Right renal pelvis (tissue), 4 donors: ENCODE measurements at places on chromosomes 2 and 18.

DNA sequence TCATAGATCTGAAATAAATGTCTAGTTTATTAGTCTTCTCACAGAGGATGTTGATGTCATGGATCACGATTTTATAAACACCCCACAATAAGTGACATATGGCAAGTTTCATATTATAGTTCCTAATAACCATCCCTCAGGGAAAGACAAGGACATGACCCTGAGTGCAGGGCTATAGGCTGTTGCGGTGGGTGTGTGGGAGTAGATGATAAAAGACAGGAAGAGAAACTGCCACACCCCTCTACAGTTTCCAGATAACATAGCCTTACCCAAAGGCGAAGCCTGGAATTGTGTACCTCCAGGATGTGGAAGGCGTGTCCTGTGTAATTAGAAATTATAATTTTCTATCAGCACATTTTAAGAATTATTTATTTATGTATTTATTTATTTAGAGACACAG, 2.4 kb upstream of the NEDD4L start:
- DNase-seq: no peak

GRCh38 chr2:112758711-112759110, 5.7 kb downstream of the CKAP2L start:
- no peak for DNase-seq

DNA sequence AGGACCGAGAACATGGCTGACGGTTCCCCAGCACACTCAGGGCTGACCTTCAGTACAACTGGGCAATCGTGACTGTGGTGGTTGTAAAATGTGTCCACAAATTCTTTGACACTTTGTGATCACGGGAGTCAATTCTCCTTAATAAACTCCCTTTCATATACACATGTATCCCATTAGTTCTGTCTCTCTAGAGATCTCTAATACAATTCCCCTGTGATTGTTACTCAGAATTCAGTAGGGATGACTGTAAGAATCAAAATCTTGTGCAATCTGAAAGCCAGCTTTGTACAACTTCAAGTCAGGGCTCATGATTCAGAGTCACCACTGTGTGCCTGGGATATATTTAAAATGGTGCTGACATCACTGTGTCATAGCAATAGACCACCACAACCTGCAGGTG, 89.5 kb upstream of the LMAN1 start:
- no peak for DNase-seq

GRCh38 chr2:48315896-48316194, 214.1 kb upstream of the STON1 start:
- DNase-seq: peak; percentile 22

- DNase-seq: no peak
Observed at GRCh38 chr2:217827430-217828201, 175.2 kb downstream of the TNS1 start.

DNA sequence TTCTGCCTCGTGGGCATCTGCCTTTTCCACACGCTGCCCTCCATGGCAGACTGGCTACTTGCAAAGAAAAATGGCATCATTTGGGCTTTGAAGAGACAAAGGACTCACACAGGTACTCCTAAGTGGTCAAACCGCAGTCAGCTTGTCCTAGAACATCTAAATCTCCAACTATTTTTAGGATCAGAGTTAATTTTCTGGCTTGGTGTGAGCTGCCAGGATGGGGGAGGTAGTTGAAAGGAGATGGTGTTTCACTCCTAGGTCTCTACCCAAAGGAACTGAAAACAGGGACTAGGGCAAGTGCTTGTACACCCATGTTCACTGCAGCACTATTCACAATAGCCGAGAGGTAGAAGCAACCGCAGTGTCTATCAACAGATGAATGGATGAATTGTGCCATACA, 107.9 kb upstream of the ATL2 start:
- DNase-seq: no peak

DNA sequence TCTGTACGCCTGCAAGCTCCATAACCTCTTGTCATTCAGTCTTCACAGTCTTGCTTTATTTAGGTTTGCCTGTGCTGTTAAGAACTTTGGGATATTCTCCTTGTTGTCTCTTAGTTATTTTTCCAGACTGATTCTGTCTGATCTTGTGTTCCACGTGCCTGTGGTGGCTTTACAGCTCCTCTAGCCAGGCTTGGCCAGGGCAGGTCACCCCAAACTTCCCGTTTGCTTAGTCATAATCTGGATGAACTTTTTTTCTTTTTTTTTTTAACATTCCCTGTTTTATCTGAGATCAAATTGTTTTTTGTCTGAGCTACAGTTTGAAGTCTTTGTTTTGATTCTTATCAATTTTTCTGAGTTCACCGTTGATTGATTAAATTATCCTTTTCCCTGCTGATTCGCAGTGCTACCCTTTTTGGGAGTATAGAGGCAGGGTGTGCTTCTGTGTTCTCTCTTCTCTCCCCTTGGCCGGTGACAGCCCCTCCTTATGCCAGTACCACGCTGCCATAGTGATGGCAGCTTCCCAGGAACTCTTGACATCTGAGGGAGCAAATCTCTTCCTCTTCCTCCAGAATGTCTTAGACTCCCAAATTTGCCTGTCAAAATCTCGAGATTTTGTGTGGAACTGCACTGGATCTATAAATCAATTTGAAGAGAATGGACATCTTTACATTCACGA, 2.5 kb downstream of the SP100 start:
- DNase-seq: no peak

- no peak for DNase-seq
Observed at GRCh38 chr2:173451118-173451517, 96.4 kb downstream of the CDCA7 start.

GRCh38 chr2:218999021-218999880, 6.0 kb upstream of the CRYBA2 start:
- no peak for DNase-seq

DNA sequence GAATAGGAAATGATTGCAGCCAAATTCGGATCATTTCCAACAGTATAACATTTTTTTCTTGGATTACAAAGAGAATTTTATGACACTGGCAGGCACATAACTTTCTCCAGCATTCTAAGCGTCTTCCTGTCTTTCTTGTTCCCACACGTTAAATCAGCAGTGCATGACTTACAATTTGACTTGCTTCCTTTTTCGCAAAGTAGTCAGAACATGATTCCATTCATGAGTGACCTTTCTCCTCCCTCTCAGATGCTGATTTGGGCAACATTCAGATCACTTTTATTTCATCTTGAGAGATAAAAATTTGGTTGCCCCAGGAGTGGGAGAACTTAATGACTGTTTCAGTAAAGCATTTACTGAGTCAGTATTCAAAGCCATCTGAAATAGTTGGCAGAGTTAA, 858.7 kb upstream of the ACVR2A start:
- DNase-seq: peak; percentile 16

- DNase-seq: no peak
Observed at GRCh38 chr2:158221063-158222020, 119.7 kb downstream of the UPP2 start.

- DNase-seq: no peak
Observed at GRCh38 chr2:75361486-75361885, 162.2 kb upstream of the TACR1 start.

GRCh38 chr2:207501802-207502576, 27.8 kb upstream of the CREB1 start:
- no peak for DNase-seq

GRCh38 chr2:69196327-69197117, 183.5 kb downstream of the ANTXR1 start:
- no peak for DNase-seq

- DNase-seq: no peak
Observed at GRCh38 chr2:113910110-113910717, 20.3 kb downstream of the ACTR3 start.

DNA sequence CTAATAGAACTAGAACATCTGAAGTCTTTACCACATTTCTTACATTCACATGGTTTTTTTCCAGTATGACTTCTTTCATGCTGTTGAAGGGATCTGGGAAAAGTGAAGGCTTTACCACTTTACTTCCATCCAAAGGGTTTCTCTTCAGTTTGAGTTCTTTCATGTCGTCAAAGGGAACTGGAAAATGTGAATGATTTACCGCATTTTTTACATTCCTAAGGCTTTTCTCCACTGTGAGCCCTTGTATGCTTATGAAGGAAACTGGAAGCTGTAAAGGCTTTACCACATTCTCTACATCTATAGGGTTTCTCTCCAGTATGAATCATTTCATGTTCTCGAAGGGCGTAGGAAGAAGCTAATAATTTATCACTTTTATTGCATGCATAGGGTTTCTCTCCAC, 46.7 kb downstream of the NBEAL1 start:
- peak; percentile 33 for DNase-seq

DNA sequence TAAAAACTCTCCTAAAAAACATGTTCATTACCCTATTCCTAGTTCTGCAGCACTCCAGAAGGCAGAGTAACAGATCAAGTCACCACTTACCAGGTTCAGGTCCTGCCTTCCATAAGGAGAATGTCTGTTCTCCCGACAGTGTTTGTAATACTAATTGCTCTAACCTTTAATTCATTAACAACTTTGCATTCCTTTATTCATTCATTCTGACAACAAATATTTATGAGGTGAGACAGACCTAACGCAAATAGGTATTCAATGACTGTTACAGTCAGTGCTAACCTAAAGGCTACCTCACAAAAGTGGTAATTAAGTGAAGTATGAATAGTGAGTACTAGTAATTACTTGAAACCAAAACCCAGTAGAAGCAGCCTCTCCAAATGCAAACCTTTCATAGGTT, 224.0 kb downstream of the AFF3 start:
- DNase-seq: no peak

DNA sequence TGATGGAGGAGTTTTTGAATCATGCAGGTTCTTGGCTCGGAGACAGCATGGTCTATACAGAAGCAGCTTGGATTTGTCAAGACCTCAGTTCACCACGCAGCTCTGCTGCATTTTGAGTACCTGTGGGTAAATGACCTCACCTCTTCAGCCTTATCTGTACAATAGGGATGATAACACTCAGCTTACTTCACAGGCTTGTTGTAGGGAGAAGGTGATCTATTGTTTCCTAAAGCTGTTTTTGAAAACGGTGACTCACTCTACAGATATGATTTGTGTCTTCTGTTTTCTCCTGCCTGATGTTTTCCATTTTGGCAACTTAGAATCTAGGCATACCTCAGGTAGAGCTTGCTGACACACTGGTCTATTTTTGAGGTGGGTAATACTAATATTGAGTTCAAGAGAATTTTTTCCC, 80.3 kb downstream of the FMNL2 start:
- no peak for DNase-seq

DNA sequence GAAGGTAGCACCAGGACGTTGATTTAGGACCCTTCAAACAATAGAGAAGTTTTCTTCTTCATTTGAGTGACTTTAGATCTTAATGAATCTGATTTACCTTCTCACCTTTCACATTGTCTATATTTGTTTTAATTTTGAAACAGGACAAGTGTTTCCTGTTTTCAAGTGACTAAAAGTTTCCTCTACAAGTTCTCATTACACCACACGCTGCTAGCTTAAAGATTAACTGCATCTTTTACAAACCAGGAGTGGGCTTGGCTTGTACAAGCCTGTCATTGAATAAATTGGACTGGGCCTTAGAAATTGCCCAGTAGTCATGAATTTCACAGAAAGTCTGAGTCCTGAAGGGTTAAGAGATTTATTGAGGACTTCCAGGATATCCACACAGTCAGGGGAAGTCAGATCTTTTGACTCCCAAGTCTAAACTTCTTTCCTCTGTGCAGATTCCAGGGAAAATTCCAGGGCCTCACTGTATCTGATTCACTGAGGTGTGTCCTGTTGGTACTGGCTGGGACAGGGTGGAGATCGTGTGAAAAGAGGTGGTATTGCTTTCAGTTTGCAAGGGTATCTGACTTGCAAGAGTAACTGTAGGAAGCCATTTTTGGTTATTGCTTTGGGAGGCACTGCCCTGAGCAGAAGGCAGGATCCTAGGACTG, 3.4 kb downstream of the SGPP2 start:
- DNase-seq: no peak

GRCh38 chr2:210558708-210559107, 2.3 kb downstream of the CPS1 start:
- DNase-seq: no peak

GRCh38 chr2:28233164-28233676, 159.4 kb upstream of the FOSL2 start:
- no peak for DNase-seq

DNA sequence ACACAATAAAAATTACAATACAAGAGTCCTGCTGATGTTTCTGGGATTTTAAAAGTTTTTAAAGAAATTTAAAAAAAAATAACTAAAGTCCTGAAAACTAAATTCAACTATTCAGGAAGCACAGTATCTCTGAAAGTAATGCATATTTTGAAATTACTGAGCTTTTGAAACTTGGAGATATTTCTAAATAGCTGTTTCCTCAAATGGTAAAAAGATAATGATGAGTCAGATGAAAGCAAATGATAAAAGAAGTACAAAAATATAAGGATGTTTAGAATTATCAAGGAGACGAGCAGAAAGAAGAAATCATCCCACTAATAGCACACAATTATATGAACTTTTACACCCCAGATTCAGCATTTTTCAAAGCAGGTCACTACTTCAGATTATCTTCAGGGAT, 90.2 kb upstream of the SLC25A52 start:
- DNase-seq: no peak

- no peak for DNase-seq
Observed at GRCh38 chr2:176642074-176642473, 372.8 kb downstream of the MTX2 start.

- no peak for DNase-seq
Observed at GRCh38 chr2:54194761-54195750, 61.0 kb downstream of the TSPYL6 start.

DNA sequence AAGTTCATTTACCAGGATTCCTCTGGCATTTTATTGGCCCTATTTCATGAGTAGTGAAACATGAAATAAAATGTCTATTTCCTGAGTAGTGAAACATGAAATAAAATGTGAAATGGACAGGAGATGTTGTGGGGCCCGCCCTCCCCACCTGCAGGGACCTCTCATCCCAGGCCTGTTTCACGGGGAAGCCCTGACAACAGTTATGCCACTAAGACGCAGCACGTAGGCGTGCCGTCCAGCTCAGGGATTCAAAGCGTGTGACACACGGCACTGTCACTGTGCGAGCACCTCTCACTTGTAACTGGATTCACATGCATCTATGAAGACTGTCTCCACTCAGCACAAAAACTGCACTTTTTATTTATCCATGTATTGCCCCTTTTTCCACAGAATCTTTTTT, 83.4 kb upstream of the SNTG2 start:
- no peak for DNase-seq

GRCh38 chr18:29096079-29096770, 919.3 kb upstream of the CDH2 start:
- no peak for DNase-seq

GRCh38 chr2:109345091-109345490, 216.1 kb downstream of the SH3RF3 start:
- DNase-seq: no peak

DNA sequence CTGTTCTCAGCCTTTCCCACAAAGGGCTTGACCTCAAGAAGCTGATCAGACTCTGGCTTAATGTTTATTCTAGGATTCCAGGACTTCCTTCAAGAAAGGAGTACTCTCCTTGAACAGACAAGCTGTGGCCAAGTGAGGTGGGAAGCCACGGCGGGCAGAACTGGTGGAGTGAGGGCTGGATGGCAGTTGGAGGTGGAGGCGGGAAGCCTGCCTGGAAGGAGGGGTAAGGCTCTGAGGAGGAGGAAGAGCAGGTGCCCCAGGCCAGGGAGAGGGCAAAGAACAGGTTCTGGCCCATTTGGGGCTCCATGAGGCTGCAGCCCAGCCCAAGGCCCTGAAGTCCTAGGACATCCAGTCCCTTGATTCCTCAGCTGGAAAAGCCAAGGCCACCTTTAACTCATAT, 143.9 kb downstream of the CYP26B1 start:
- DNase-seq: no peak

GRCh38 chr2:5657231-5657630, 35.0 kb upstream of the SOX11 start:
- no peak for DNase-seq
